ENCODE measurements at places on chromosomes 2 and 18.

- DNase-seq: no peak
Observed at GRCh38 chr2:27498975-27499374, 2.3 kb downstream of the GCKR start.

DNA sequence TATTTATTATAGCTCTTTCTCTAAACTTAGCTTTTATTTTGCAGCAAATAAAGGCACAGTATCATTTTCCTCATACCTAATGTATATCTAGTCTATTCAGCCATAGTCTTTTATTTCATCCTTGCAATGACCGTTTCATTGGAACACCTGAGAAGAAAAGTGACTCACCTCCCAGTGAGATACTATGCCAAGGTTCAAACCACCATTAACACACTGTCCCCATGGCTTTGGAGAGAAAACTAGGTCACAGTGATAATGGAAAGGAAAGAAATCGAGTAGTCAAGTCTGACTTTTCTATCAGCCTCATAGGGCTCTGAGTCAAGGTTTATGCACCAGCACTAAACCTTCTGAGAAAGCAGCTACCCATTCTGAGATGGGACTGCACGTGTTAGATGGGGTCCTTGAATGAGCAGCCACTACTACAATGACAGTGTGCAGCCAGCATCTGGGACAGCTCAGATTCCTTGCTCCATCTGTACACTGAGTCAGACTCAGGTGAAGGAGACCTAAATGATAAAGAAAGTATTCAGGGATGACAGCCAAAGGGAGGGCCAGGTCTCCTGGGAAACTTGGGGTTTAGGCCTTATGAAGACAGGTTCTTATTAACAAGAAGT is 971.1 kb upstream of the ACVR2A start:
- DNase-seq: no peak

GRCh38 chr2:237305579-237305978 is 108.4 kb downstream of the COL6A3 start:
- DNase-seq: no peak

GRCh38 chr18:74288041-74288440 is 3.7 kb downstream of the CYB5A start:
- no peak for DNase-seq

All from effector memory CD4-positive, alpha-beta T cell (primary cell).